CD4-positive, alpha-beta T cell treated with Interleukin-10 for 1 hour (primary cell): ENCODE measurements at places on chromosomes 4 and X.

GRCh38 chrX:134374910-134375309 is 85.1 kb upstream of the HPRT1 start:
- DNase-seq: no peak

- DNase-seq: no peak
Observed at GRCh38 chr4:145481942-145482208, 222 bp downstream of the SMAD1 start.

GRCh38 chrX:150975655-150976390 is 7.3 kb upstream of the HMGB3 start:
- no peak for DNase-seq

DNA sequence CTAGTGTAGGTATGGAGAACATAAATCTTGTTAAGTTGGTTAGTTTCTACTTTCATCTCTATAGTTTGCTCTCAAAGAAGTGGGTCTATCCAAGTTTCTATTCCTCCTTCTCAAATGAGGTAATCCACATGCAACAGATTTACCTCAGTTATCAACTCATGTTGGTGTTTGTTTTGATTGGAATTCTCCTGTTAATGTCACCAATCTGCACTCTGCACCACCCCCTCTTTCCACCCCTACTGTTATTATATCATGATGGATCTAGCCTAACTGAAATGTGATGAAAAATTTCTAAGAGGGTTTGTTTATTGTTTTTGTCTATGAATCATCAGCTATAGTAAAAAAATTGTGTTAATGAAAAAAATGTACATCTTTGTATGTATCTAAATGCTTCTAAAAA is 66.1 kb downstream of the AGTR2 start:
- DNase-seq: no peak

DNA sequence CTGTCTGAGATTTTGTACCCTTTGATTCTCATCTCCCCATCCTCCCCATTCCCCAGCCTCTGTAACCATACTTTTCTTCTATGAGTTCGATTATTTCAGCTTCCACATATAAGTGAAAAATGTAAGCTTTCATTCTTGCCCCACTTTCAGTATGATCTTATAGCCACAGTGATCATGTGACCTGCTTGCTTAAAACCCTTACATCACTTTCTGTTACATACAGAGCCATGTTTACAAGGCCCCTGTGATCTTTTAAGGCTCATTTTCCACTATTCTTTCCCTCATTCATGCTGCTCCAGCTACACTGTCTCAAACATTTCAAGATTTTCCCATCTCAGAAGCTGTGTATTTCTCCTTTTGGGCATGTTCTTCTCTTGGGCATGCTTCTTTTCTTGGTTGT is 147.7 kb downstream of the DCK start:
- no peak for DNase-seq

GRCh38 chr4:85783483-85783882 is 308.5 kb downstream of the ARHGAP24 start:
- DNase-seq: no peak

DNA sequence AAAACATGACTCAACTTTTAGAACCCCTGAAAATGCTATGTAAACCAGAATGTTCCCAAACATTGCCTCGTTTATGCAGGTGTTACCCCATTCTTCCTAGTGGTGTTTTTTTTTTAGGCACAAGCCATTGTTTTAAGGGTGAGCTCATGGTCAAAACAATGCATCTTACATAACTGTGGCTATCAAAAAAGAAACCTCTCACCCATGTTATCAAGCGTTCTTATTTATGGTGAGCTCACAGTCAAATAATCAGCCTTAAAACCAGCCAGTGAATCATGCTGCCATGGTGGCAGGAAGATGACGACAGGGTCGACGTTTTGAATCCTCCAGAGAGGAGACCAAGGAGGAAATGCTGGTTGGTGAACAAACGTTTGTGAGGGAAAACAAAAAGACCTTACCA is 195.2 kb downstream of the KDR start:
- DNase-seq: no peak

- no peak for DNase-seq
Observed at GRCh38 chrX:154508384-154508745, 7.7 kb downstream of the FAM3A start.

GRCh38 chr4:160887668-160888067 is 1276.1 kb downstream of the FSTL5 start:
- DNase-seq: no peak

DNA sequence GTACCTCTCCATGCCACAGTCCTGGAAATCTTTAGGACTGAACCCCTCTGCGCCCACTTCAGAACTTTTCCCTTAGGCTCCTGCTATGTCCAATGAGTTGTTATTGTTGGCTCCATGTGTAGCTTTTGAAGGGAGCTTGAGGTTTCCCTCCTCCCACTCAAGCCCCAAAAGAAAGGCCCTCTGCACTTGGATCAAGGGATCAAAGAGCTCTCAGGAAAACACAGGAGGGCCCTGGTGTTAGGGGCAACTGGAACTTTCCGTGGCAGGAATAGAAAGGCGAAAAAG is 135.0 kb downstream of the RASL11B start:
- DNase-seq: no peak

- no peak for DNase-seq
Observed at GRCh38 chr4:87541956-87542709, 13.0 kb upstream of the SPARCL1 start.

DNA sequence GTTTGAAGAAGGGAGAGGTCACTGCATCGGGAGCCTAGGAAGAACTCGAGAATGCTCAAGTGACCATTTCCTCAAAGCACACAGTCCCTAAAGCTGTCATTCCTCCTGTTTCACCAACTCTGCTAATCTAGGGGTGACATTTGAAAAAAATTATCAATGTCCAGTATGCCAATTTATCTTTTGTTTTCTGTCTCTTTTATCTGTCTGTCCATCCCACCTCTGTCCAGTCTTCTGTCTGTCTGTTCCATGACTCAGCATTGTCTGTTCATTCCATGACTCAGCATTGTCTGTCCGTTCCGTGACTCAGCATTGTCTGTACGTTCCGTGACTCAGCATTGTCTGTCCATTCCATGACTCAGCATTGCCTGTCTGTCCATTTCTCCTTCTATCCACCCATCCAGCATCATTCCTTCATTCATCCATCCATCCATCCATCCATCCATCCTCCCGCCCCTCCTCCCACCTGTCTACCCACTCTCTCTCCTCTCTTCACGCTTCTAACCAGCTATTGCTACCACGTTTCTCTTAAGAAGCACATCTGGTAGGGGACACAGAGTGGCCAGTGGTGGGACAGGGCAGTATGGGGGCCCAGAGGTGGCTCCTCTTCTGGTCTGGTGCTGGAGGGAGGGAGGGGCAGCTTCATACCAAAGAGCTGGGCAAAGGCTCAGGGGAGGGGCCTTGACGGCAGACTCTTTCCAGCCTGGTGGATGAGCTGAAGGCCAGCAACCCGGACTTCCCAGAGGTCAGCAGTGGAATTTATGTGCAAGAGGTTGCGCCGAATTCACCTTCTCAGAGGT is 34.1 kb downstream of the HTRA3 start:
- DNase-seq: no peak

DNA sequence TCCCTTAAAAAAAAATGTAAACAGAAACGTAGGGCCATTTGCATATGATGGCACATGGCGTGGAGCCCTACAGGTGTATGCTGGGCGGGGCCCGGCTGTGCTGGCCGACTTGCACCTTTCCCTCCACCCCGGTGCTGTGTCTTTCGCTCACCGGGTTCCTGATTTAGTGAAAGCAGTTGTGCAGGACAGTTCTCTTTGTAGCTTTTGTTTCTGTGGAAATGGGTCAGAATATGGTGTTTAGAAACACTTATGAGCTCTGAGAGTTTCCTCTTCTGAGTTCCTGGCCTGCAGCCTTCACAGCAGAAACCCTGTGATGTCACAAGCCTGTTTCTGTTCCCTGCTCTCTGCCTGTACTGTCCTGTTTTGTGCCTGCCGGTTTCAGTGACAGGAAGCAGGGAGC is 22.5 kb upstream of the MSANTD1 start:
- DNase-seq: no peak

DNA sequence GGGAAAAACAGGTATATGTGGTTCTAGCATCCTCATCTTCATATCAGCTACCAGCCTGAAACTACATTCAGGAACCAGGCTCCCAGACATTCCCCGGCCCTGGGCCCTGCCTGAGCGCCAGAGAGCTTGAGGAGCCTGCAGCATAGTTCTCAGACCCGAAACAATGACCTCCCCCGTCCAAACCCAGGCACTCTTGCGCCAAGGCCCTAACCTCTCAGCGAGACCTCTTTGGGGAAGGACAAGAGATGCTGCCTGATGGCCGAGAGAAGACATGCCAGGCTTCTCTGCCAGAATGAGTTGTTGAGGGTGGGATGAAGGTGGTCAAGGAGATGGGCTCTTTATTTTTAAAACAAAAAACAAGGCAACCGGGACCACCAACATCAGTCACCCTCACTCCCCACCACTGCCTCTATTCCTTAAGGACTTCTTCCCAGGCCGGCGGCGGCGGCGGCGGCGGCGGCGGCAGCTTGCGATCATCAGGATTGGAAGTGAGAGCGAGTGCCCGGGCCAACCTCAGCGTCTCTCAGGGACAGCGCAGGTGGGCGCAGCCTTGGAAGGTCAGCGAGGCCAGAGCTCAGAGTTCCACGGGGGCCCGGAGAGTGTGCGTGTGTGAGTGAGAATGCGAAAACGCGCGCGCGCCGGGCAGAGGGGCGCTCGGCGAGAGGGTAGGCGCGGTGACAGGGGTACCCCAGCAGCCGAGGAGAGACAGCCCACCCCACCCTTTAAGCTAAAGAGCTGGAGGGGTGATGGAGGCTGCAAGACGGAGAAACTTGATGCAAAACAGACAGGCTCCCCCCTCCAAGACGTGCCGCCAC is 601 bp downstream of the INPP4B start:
- DNase-seq: no peak
